ENCODE measurements at places on chromosomes 1 and 21.

- no peak for DNase-seq
These were observed 35.0 kb downstream of the DHCR24 start for GRCh38 chr1:54851936-54852524.

GRCh38 chr1:33396188-33397124, 34.4 kb downstream of the PHC2 start:
- DNase-seq: no peak

DNA sequence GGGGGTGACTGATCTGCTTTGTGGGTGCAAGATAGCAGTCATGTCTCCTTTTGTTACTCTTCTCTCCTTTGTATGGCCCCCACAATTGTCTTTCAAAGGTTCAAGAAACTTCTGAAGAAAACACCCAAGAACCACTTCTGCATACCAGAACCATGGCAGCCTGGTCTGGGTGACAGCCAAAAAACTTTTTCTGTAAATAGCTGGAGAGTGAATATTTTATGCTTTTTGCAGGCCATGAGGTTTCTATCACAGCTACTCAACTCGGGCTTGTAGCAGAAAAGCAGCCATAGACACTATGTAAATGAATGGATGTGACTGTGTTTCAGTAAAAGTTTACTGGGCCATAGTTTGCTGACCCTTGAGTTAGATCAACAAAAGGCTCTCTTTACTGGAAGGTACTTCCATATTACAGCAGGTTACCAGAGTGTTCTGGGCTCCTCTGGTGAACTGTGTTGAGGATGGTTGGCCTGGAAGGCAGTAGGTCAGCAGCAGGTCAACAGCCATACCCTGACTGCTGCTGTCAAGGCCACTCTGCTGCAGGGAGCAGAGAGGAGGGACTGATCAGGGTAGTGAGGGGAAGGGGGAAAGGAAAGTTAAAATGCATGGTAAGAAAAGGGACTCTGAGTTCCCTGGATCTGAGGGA, 116.4 kb downstream of the GDAP2 start:
- no peak for DNase-seq

DNA sequence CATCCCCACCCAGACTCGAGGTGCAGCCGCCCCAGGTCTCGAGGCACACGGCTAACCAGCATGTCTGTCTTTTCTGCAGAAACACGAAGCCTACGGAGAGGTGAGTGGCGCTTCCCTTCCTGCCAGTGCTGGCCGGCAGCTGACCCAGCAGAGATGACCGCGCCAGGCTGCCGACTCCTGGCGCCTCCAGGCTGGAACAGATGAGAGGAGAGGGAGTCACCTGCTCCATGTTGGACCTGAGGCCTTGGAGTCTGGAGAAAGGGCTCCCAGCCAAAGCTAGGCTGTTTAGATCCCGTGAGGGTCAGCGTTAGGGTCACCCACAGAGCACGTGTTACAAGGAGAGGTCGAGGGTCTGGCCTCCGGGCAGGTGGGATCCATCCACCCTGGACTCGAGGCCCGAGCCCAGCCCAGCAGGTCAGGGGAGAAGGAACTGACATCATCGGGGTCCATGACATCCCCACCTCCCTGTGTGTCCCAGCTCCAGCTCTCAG, 14.9 kb downstream of the COL6A2 start:
- no peak for DNase-seq

DNA sequence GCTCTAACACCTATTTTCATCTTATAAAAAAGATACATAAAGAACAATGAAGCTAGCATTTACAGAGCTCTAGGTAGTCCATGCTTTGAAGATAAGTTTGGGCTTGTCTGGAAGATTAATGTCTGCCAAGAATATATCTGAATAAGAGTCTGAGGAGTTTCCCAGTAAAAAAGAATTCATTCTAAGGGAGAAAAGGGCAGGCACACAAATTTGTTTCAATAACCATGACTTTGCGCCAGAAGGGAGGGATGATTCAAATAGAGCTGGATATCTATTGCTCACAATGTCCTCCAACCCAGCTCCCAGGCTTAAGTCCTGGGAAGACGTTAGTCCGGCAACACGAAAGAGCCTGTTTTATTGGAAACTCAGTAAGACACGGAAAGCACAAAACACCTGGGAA, 9.7 kb upstream of the TTLL7 start:
- DNase-seq: no peak

GRCh38 chr1:160996178-160996577, 24.8 kb downstream of the F11R start:
- no peak for DNase-seq
